ENCODE measurements at places on chromosomes 16 and 17. TPM values are rescaled to one million over a fixed set of nuclear protein-coding genes. Genes with fewer than 3 reads are reported as not detected.
A peak's percentile ranks its signal among the peaks of the same experiment; 100 is the strongest.

DNA sequence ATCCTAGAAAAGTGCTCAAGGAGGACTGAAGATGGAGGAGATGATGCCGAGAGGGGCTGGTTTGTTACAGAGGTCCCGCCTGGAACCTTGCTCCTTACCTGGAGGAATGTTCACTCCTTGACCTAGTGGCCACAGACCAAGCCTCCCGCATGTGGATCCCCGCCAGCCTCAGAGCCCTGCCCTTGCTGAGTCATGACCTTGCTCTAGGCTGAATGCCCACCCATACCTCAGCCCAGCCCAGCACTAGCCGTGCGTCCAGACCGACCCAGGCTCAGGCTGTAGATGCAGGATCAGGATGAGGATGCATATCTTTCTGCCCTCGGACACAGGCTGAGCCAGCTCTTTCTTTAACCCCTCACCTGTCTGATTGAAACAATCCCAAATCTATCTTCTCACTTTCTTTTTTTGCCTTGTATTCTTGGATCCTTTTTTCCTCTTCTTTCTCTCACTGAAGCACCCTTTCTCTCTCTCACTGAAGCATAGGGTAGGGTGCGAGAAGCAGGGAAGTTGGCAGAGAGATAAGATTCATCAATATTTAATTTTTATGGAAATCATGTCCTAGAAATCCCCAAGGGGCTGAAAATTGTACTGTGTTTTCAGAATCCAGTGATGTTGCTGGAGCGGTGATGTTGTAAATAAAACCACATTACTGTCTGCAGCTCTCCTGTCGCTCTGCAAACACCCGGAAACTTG lies 34.9 kb downstream of the WSCD1 start:
- H3K27ac ChIP-seq, result no peak overlapping the region
- no peaks in the 10 kb centered on the region for H3K27me3 ChIP-seq
- no peaks in the 10 kb centered on the region for H3K36me3 ChIP-seq
- H3K4me3 ChIP-seq, result no peak overlapping the region

DNA sequence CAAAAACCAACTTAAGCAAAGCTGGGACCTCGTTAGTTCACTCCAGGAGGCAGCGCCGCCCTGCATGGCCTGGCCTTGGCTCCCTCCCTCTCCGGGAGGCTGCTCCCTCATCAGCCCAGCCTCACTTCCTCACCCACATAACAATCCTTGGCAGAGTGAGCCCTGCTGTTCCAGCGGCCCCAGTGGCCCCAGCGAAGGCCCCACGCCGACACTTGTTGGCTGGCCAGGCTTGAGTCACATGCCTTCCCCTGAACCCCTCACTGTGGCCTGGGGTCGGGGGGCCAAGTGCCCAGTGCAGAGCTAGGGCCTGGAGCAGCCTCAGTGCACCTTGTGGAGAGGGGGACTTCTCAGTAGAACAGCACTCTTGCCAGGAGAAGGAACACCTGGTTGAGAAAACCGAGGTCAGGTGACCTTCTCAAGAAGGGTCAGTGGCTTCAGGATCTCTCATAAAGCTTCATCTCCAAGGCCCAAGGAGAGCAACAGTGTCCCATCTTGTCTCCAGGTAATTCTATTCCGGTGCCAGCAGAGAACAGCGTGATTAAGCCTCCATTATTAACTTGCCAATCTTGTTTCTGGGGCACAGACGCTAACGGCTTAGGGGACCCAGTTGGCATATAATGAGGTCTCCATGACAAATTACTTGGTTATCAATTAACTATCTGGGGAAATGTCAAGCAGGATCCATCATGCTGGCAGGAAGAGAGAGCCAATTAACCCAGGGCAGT lies 26.8 kb downstream of the ENDOV start:
- peaks cover 3% of the 10 kb centered on the region for H3K27me3 ChIP-seq
- DNase-seq, result no peak
- H3K4me1 ChIP-seq, result no peaks in the 10 kb centered on the region

DNA sequence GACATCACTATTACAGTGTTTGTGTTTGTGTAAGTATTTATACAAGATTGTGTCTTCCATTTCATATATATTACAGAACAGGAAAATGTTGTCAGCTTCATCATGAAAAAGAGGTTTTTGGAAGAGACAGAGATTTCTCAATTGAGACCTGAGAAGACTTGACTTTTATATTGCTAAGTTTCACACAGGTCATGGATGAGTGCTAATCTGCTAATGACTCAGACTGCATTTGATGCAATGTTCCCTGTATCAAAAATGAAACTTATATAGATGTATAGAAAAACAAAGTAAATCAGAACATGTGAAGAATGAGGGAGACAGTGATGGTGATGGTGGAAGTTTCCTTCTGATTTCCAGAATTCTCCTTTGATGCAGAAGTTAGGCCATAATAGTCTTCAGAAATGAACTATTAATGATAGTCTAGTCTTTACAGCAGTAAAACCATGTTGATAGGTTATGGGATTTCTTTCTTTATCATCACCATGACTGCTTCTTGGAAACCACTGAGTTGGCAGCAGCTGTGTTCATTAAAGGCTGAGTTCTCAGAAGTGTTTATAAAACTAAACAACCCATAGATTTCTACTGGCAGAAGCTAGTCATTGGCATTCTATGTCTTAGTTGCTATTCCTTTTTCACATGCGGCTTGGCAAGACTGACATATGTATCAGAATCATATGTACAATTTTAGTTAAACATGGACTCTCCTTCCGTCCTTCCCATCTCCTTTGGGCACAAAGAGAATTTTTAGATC lies 56.1 kb downstream of the PCTP start:
- no peak overlapping the region for H3K27ac ChIP-seq
- H3K4me1 ChIP-seq, result peaks cover 14% of the 10 kb centered on the region
- H3K27me3 ChIP-seq, result peaks cover 3% of the 10 kb centered on the region
- DNase-seq, result no peak

DNA sequence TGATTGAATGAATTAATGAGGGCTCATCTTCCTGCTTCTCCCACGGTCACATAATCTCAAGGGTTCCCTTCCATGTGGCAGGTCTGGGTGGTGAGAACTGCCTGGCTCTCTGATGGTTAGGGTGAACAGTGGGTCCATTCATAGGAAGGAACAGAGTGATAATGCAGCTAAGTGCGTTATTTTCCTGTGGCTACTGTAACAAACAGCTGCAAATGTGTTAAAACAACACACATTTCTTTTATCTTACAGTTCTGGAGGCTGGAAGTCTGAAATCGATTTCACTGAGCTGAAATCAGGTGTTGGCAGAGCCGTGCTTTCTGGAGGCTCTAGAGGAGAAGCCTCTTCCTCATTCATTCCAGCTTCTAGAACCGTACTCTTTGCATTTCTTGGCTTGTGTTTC lies 95.3 kb downstream of the BMERB1 start:
- no peak overlapping the region for H3K4me3 ChIP-seq
- no peaks in the 10 kb centered on the region for H3K27me3 ChIP-seq
- H3K36me3 ChIP-seq, result no peaks in the 10 kb centered on the region

GRCh38 chr16:69118994-69119393 lies 13.4 kb downstream of the CHTF8 start:
- H3K4me3 ChIP-seq, result no peak overlapping the region
- peaks cover 2% of the 10 kb centered on the region for H3K4me1 ChIP-seq
- no peaks in the 10 kb centered on the region for H3K27me3 ChIP-seq
- peaks cover 34% of the 10 kb centered on the region for H3K36me3 ChIP-seq
- no peak for DNase-seq

DNA sequence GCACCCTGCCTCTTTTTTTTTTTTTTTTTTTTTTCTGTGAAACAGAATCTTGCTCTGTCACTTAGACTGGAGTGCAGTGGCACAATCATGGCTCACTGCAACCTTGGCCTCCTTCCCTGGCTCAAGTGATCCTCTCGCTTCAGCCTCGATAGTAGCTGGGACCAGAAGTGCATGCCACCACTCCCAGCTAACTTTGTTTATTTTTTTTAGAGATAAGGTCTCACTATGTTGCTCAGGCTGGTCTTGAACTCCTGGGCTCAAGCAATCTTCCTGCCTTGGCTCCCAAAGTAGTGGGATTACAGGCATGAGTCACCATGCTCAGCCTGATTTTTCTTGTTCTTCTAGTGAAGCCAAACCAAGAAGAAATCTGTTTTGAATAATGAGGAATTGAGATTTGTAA lies 25.0 kb downstream of the CDK12 start:
- no peak for DNase-seq
- peaks cover 4% of the 10 kb centered on the region for H3K4me1 ChIP-seq
- H3K27ac ChIP-seq, result no peak overlapping the region
- H3K36me3 ChIP-seq, result peaks cover 18% of the 10 kb centered on the region

GRCh38 chr17:75010683-75011400 lies 1.6 kb upstream of the MRPL58 start:
- peaks cover 9% of the 10 kb centered on the region for H3K36me3 ChIP-seq
- H3K4me1 ChIP-seq, result peaks cover 28% of the 10 kb centered on the region
- peak overlapping the region; percentile 28 for H3K4me3 ChIP-seq
- peak overlapping the region; percentile 29 for H3K27ac ChIP-seq

DNA sequence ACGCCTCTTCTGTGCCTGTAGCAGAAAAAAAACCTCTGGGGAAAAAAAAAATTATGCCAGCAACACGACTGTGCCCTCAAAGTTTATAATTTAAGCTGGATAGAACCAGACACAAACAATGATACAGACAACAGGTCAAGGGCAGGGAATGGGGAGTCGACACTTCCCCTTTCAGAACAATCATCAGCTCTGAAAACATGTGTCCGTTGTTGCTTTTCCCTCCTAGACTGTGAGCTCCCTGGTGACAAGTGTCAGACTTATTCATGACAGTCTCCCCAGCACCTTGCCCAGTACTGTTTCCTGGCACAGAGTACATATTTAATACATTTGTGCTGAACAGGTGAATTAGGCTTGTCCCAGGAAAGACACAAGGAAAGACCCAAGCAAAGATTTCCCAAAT lies 178.3 kb downstream of the SOX9 start:
- no peak overlapping the region for H3K27ac ChIP-seq
- no peak for DNase-seq

STH gene
- total RNA-seq, result not detected

DPEP1 gene
- not detected for total RNA-seq

CCL17 gene
- not detected for total RNA-seq

LRRC37A gene
- total RNA-seq, result 4.6 TPM

EPX gene
- not detected for total RNA-seq

G6PC1 gene
- total RNA-seq, result not detected
